Stimulated activated CD8-positive, alpha-beta memory T cell treated with anti-CD3 and anti-CD28 coated beads, Interleukin-2, amount 100 ng/mL, for 1 hour (primary cell): ENCODE measurements at places on chromosomes 3 and 15.

- DNase-seq = no peak
Measured at GRCh38 chr3:61927332-61927731, 366.0 kb downstream of the PTPRG start.

DNA sequence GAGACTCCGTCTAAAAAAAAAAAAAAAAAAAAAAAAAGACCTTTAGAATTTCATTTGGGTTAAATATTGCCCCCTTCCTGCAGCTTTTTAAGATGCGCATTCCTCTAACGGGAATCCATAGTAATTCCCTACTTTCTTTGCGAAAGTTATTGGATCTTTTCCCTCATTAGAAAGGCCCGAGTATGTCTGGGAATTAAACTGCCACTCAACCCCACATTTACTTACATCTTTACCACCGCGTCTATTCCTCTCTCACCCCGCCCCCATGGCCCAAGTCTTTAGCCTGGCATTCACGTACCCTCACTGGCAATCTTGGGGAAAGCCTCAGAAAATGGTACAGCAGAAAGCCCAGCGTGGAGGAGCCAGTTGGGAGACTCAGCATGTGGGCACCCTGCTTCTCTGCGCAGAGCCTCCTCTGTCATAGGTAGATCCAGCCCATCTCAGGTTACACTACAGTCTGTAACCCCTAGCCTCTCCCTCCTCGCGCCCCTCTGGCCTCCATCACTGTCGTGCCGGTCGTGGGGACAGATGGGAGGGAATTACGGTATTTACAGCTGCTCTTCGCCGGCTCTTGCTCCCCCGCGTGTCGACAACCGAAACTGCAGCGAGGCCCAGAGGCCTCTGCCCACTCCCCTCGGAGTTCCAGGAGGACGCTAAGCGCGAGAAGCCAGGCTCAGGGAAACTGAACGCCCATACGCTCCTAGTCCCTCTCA is 6.4 kb upstream of the ANKDD1A start:
- peak; percentile 62 for DNase-seq

DNA sequence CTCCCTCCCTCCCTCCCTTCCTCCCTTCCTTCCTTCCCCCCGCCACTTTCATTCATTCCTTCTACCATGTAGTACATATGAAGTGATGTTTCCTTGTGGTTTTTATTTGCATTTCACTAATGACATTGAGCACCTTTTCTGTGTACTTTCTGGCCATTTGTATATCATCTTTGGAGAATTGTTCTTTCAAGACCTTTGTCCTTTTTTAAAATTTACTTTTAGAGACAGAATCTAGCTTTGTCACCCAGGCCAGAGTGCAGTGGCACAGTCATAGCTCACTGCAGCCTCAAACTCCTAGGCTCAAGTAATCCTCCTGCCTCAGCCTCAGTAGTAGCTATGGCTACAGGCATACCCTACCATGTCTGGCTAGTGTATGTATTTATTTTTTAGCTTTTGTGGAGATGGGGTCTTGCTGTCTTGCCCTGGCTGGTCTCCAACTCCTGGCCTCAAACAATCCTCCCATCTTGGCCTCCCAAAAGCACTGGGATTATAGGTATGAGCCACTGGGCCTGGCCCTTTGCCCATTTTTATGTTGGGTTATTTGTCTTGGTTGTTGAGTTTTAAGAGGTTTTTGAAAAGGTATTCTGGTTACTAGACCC is 42.0 kb upstream of the CTDSPL2 start:
- no peak for DNase-seq

- no peak for DNase-seq
Measured at GRCh38 chr3:23865595-23866396, 51.0 kb downstream of the NKIRAS1 start.

DNA sequence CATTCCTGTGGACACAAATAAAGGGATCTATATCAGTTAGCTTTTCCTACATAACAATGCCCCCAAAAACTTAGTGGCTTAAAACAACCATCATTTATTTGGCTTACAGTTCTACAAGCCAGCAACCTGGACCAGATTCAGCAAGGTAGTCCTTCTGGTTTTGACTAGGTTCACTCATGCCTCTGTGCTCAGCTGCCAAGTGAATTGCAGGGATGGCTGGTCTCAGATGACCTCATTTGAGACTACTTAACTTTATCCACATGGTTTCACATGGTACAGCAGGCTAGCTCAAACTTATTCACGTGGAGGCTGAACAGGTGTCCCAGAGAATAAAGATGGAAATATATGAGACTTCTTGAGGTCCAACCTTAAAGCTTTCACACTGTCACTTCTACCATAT is 119.3 kb upstream of the BFSP2 start:
- no peak for DNase-seq
